ENCODE measurements at places on chromosomes 1 and 21. TPM values are rescaled to one million over a fixed set of nuclear protein-coding genes. Genes with fewer than 3 reads are reported as not detected.

DNA sequence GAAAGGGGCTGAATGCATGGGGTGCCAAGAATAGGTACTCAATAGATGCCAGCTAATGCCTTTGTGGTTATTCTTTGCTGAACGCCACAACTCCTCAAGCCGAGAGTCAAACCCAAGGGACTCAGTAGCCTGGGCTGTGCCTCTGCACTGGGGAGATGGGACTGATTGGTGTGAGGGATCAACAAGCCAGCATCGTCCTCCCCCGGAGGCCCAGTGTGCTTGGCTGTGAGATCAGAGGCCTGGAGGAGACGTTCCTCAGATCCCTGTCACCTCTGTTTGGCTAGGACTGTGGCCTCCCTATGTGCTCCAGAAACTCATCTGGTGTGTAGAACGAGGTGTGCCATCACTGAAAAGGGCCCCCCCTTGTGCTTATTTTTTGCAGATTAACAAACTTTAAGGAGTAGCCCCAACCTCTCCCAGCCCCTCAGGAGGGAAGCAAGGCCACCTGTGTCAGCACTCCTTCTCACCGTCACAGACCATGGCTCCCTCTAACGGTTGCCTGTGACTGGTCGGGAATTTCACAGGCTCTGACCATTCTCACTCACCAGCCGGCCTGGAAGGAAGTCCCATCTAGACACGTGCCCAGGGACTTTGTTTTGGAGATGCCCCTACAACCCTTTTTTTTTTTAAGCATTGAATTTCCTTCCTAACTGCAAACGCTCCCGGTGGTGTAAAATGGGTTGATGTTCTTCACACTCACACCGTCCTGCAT is 194.0 kb upstream of the VAMP3 start:
- no peaks in the 10 kb centered on the region for H3K27me3 ChIP-seq
- no peak overlapping the region for H3K27ac ChIP-seq
- no peaks in the 10 kb centered on the region for H3K36me3 ChIP-seq
- DNase-seq = peak; percentile 27
- H3K4me3 ChIP-seq = no peak overlapping the region
- no peaks in the 10 kb centered on the region for H3K4me1 ChIP-seq

GRCh38 chr21:45280178-45280821 is 7.4 kb downstream of the POFUT2 start:
- H3K36me3 ChIP-seq = peaks cover 10% of the 10 kb centered on the region
- no peak for DNase-seq
- H3K4me3 ChIP-seq = no peak overlapping the region
- no peak overlapping the region for H3K27ac ChIP-seq
- H3K4me1 ChIP-seq = no peaks in the 10 kb centered on the region

C1orf94 gene
- total RNA-seq = 0.19 TPM

PCP4 gene
- total RNA-seq = 0.81 TPM

Measured in neural progenitor cell (in vitro differentiated cells).